Inflammatory macrophage (primary cell): ENCODE measurements at places on chromosomes 2 and 18.

- DNase-seq, result no peak
Measured at GRCh38 chr18:78242806-78243205, 736.8 kb upstream of the SALL3 start.

- peak; percentile 61 for DNase-seq
Measured at GRCh38 chr2:69200107-69200520, 186.9 kb downstream of the GFPT1 start.

- DNase-seq, result no peak
Measured at GRCh38 chr18:25284281-25284680, 67.7 kb downstream of the ZNF521 start.

GRCh38 chr2:133408671-133409070 is 159.6 kb downstream of the NCKAP5 start:
- no peak for DNase-seq

GRCh38 chr18:73366713-73367112 is 498.9 kb upstream of the NETO1 start:
- DNase-seq, result no peak

DNA sequence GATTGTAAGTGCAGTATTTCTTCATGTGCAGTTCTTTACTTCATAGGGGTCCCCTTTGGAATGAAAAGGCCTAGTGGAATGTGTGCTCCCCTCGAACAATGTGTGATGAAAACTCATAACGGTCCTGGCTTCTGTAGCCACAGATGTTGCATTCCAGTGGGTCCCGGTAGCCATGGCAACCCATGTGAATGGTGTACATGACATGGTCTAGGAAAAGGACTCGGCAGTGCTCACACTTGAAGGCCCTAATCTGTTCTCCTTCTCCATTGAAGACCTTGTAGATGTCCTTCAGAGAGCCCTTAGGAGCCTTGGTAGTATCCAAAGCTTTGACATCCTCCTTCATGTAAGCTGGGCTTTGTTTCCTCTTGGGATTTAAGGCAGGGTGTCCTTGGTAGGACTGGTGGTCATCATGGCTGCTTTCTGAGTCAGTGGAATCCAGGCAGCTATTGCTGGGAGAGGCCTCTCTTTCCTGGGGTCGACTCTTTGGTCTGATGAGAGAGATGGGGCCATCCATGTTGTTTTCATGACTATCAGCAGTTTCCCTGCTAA is 144.0 kb downstream of the IKZF2 start:
- DNase-seq, result no peak

DNA sequence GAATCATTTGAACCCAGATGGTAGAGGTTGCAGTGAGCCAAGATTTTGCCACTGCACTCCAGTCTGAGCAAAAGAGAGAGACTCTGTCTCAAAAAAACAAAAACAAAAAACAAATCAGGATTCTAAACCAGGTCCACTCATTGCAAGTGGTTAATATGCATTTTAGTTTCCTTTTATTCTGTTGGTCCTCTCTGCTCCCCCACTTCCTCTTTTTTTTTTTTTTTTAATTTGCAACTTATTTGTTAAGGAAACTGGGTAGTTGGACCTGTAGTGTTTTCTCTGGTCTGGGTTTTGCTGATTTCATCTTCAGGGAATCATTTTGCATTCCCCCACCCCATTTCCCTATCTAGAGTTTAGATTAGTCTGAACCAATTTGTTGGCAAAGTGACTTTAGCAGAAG is 14.0 kb downstream of the FER1L5 start:
- DNase-seq, result peak; percentile 14

DNA sequence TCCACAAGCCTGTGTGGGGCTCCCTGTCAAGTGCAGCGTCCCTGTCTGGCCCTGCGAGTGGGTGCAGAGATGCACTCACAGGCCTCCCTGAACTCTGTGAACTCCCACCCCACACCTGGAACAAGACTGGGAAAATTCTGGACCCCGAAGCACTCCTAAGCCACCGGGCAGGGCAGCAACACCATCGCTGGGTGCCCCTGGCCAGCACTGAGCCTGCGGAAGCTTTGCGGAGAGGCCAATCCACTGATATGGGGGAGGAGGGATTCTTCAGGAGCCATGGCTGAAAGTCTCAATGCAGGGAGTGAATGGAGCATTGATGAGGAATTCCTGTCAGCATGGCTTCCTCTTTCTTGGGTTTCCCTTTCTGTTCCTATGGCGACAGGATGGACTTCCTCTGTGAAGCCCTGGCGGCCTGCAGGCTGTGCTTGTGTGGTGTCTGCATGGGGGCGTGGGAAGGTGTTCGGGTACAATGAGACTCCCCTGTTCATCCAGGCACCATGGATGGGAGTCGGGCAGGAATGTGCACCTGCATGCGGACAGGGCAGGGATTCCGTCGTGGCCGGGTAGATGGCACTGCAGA is 15.1 kb downstream of the TRIB2 start:
- peak; percentile 74 for DNase-seq
